ACHN (cell line): ENCODE measurements at places on chromosomes 6 and 20.

DNA sequence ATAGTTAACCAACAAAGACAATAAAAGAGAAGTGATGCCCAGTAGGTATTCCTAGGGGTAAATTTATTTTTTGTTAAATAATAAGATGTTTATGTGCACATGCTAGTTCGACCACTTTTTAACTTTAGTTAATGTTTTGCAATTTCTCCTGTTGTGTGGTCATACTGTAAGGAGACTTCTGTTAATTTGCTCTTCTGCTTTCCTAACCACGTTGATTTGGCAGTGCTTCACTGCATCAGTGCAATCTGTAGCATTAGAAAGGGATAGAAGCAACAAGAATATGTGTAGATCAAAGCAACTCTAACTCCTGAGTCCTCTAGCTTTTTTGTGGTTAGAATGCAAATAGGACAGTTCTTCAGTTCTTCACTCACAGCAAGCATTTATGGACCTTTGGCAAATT lies 13.9 kb downstream of the MYB start:
- DNase-seq: no peak

GRCh38 chr6:41167173-41167963 lies 4.5 kb upstream of the TREM2 start:
- DNase-seq: peak; percentile 18

DNA sequence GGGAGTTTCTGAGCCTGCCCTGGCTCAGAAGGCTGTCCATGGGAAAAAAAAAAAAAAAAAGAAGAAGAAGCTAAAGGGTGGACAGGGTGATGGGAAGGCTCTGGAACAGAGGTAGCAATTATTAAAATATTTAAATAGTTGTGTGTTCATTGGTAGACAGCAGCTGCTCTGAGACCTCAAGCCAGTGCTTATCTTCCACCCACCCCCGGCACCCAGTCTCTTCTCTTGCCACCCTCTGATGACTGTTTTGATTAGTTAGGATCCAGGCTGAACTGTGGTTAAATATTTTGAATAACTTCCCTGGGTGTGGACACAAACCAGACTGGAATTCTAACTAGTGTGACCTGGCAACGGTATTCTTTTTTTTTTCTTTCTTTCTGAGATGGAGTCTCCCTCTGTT lies 16.9 kb upstream of the SRSF3 start:
- peak; percentile 94 for DNase-seq

- no peak for DNase-seq
Measured at GRCh38 chr20:36154700-36155628, at the start of gene EPB41L1. Gene EPB41L1, plus strand, starts transcription at chr20:36154740. Its CDS starts 19,038 bp downstream, at chr20:36173778.

DNA sequence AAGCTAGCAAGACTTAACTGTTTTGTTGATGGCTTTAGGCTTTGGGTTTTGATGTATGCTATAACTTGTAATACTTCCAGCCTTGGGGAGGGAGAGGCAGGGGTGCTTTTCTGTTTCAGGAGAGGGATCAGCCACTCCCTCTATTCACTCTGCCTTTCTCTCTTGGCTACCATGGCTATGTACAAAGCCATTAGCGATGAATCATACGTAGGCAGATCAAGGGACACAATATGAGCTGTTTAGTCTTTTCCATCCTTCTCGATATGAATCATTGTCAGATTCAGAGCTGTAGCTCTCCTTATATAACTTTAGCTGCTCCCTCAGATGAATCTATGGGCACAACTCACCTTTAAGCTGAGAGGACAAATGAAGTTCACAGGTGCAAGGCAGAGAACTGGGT lies 230.6 kb downstream of the TSHZ2 start:
- DNase-seq: no peak

- DNase-seq: no peak
Measured at GRCh38 chr6:35507221-35507620, 5.5 kb downstream of the TULP1 start.

- no peak for DNase-seq
Measured at GRCh38 chr6:109678240-109678639, 12.8 kb downstream of the AK9 start.

GRCh38 chr6:100267721-100268123 lies 197.0 kb downstream of the SIM1 start:
- no peak for DNase-seq

GRCh38 chr20:48283470-48284110 lies 498.3 kb upstream of the SULF2 start:
- no peak for DNase-seq

DNA sequence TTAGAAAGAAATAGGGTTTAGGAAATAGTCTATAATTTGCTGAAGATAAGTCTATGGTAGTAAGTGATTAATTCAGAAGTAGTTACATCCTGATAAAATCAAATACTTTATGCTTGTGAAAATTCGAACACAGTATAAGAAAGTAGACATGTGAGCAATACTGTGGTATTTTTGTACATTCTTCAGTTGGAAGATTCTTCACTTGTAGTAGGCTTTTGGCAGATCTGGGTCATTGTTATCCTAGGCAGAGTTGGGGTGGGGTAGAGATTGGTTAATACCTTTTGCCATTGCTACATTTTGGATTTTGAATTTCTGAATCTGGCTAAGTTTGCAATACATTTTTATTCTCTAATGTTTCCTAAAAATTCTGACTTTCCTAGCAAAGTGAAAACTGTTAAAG lies 197.5 kb downstream of the BCKDHB start:
- no peak for DNase-seq

DNA sequence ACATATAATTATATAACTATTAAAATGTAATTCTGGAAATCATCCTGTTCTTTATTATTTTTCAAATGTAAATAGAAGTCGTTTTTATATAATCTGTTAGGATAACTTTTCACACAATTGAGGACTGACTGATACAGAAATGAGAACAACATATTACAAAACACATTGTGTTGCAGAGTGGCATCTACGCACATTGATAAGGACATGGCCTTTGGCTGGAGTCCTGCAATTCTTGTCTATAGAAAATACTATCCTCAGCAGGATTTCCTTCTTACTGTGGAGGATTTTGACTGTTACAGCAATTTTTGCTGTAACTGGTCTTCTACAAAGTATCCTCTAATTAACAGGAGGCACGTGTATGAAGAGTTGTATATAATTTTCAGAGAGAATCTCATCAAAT lies 19.8 kb downstream of the SH3BGRL2 start:
- DNase-seq: no peak

DNA sequence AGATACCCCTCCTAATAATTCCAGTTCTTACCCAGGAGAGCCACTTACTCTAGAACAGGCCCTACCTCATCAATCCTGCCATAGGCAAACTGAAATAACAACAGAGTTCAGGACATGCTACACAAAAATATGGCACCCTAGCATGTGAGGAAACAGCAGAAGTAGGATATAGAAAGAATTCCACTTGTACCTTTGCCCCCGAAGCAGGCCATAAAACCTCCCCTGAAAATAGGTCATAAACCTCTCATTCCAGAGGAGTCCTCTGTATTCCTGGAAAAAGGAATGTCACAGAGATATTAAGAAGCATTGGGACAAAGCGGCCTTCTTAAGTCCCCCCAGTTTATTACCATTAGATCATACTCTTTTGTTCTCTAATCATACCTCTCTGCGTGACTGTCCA lies 504.3 kb upstream of the MARCKS start:
- no peak for DNase-seq

- peak; percentile 44 for DNase-seq
Measured at GRCh38 chr6:30060606-30061091, 416 bp upstream of the POLR1H start.

GRCh38 chr20:58246346-58246745 lies 17.9 kb upstream of the ANKRD60 start:
- DNase-seq: peak; percentile 34

- no peak for DNase-seq
Measured at GRCh38 chr6:16326971-16327776, 88.8 kb downstream of the GMPR start.

DNA sequence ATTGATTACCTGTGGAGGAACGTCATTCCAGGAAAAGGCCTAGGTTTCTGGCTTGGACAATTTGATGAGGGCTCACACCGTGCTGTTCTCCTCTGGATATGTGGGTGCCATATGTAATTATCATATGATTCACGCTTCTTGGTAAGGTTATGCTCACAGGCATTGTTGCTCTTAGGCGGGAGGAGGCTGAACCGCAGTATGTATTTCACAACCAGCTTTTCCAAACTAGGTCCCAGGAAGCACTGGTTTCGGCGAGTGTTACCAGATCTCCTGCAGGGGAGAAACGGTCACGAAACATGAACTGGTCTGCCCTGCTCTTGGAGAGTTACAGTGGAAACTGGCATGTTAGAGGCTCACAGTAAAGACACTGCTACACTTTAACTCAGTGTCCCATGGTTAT lies 793 bp upstream of the FAM50B start:
- no peak for DNase-seq

DNA sequence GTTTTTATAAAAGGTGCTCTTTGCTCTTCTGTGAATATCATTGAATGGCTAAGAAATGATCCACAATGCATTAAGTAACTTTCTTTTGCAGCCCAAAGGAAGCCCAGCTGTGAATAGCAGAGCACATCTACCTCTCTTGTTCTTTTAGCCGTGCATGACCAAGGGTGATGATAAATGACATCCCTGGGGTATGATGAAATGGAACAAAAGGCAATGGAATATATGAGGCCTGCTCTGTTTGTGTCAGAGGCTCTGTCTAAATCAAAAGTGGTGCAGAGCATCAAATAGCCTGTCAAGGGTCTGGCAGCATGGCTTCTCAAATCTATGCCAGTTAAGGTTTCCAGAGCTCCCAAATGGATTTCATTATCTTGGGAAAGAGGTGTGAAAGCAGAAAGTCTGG lies 362.6 kb upstream of the RNF217 start:
- no peak for DNase-seq

DNA sequence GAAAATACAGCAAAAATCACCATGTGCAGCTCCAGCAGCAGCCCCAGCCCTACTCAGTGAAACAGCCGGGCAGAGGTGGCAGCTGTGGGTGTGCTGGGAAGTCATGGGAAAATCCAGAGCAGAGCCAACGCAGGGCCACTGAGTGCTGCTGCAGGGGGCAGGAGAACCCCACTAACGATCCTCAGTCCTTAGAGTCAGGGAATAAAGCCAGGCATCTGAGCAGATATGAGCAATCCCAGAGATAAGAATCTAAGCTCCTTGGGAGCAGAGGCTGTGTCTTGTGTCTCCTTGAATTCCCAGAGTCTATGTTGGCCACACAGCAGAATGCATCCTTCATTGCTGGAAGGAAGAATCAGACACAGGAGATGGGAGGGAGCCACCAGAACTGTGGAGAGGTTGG lies 493.1 kb upstream of the MAP3K7 start:
- no peak for DNase-seq

DNA sequence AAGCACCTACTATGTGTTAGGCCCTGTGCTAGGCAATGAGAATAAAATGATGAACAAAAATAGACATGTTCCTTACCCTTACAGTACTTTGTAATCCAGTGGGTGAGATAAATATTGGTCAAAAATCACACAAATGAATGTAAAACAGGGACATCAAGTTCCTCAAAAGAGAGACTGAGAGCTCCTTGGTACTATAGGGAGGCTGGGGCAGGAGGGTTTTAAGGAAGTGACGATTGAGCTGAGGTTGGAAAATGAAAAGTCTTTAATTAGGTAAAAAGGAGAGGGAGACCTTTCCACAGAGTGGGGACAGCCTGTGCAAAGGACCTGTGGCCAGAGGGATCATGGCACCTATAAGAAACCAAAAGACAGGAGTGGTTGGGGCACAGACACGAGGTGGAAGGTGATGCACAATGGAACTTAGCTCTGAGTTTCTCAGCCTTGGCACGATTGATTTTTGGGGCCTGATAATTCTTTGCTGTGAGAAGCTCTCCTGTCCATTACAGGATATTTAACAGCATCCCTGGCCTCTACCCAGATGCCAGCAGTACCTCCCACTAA lies 140.3 kb downstream of the CEP57L1 start:
- DNase-seq: no peak

DNA sequence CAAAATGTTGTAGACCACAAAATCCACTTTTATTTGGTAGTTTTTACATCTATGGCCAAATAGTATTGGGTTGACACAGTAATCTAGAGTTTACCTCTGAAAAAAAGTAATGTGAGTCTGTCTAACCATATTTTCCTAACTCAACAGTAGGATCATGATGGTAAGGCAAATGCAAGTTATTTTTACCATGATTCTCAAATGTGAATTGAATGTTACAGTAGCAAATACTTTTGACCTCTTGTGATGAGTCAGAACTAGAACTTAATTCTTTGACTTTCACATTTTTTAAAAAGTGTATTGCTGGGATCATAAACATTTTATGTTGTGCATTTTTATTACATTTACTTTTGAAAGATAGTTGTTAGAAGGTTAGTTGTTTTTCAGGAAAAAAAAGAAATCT lies 22.0 kb downstream of the RNF146 start:
- no peak for DNase-seq

GRCh38 chr20:10022625-10023024 lies 12.2 kb upstream of the ANKEF1 start:
- no peak for DNase-seq

DNA sequence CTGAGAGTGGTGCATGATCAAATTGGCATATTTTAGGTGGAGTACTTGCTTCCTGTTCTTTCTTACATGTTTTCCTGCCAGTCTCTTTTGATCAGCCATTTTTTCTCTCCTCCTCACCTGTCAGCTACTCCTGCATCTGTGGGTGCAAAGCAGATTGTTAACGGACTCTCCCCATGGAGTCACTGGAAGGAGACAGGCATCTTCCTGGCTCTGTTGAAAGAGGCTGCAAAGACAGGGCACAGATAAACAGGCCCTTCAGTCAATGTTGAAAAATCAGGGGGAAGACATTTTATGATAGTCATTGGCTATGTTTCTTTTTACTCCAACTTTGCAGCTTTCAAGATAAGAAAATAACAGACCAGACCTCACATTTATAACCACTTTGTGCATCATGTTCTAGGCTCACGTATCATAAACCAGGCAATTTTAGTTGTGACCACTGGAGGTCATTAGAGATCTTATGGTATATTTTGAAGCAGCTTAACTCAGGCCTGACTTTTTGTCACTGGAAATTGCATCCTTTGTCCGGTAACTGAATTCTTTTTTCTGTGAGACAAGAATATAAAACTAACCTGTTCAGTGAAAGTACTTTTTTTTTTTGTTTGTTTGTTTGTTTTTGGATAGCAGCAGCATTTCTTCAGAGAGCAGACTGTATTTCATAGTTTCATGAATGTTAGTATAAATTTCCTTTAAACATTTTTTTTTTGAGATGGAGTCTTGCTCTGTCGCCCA lies 20.1 kb downstream of the ECT2L start:
- peak; percentile 64 for DNase-seq

DNA sequence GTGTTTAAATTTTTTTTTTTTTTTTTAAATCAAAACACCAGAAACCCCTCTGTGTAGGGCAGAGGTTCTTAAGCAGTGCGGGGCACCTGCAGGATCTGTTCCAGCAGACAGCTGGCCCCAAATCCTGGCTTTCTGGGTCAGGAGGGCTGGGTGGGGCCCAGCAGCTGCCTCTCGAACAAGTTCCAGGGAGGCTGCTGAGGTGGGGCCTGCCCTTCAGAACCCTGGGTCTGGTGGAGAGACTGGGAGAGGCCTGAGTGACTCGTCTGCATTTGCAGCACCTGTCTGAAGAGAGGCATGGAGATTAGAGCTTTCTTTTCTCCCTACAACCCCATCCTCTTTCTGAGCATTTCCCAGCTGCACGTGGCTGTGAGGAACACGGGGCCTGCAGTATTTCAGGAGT lies 8.4 kb downstream of the PSMG4 start:
- DNase-seq: no peak

- DNase-seq: no peak
Measured at GRCh38 chr20:58580474-58580835, 65.3 kb upstream of the APCDD1L start.

- DNase-seq: no peak
Measured at GRCh38 chr20:44560229-44560628, 22.1 kb upstream of the PKIG start.

GRCh38 chr20:32796981-32797451 lies 22.7 kb upstream of the MAPRE1 start:
- no peak for DNase-seq
